GM12878 (cell line): ENCODE measurements at places on chromosomes 16 and 17. TPM values are rescaled to one million over a fixed set of nuclear protein-coding genes. Genes with fewer than 3 reads are reported as not detected.

MGAT5B gene
- total RNA-seq, result 0.13 TPM in 1 of 2 replicates, not detected in the other

- no peak for DNase-seq
These were observed 10.3 kb downstream of the SLC47A2 start for GRCh38 chr17:19705771-19706770.

- no peak for DNase-seq
These were observed 6.2 kb downstream of the BICDL2 start for GRCh38 chr16:3030222-3031212.

DNA sequence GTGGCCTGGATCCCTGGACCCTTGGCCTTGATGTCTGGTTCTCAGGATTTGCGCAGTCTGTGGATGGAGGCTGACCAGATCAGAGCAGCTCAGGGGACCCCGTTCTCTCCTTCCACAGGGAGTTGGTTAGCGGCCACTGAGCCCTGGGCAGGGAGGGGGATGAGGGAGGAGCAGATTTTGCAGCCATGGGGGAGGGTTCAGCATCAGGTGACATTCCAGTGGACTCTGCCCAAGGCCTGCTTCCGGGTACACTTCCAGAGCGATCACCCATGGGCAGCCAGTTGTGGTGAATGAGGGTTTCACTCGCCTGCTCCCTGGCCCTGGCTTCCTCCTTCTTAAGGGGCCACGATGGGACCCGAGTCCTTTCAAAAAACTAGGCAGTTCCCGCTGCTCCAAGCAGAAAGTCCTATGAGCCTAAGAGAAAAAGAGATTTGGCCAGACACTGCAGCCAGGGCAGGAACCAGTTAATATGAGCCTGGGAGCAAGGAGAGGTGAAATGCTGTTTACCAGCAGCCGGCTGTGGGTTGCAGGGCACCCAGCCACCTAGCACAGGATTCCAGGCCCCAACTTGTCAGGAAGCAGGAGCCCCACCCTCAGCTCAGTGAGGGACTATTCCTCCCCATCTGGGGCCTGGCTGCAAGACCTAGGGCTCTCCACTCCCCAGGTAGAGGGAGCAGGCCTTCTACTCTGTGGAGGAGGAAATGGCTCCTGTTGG is 4.7 kb upstream of the GPRC5C start:
- DNase-seq, result no peak

GRCh38 chr16:63315229-63315628 is 1279.0 kb upstream of the CDH8 start:
- DNase-seq, result no peak

DNA sequence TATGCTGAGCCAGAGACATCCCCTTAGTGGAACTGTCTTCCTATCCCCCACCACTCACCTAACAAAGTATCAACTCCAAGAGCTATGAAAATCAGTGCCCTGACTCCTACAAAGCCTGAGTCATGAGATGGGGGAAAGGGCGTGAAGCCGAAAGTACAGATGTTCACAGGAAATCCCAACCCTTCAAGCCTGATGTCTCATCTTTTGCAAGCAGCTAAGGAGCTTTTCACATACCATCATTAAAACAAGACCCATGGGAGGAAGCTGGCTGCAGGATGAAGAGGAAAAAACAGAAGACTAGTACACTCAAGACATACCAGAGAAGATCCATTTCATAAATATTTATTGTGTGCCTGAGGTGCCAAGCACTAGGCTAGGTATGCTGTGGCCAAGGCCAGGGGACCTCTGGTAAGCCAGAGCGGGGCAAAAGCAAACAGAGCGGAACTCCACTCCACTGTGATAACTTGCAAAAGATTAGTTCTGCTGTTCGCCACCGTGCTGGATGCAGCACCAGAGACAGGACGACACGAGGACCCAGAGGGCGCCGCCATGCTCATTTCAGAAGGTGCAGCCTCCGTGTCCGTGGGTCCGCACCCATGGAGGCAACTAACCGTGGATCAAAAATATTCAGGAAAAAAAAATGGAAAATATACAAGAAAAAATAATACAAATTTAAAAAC is 4.5 kb upstream of the MNT start:
- no peak for DNase-seq
